Epithelial cell of alveolus of lung (primary cell): ENCODE measurements at places on chromosomes 6 and 20. TPM values are rescaled to one million over a fixed set of nuclear protein-coding genes. Genes with fewer than 3 reads are reported as not detected.

NFKBIL1 gene
- 17.8 and 24.4 TPM in 2 replicates for total RNA-seq

KCNG1 gene
- 12.5 and 208 TPM in 2 replicates for total RNA-seq

OPRL1 gene
- total RNA-seq: 1.2 and 1.4 TPM in 2 replicates

LAMA2 gene
- total RNA-seq: 28.3 and 54.9 TPM in 2 replicates
